Prostate gland (tissue), 2 donors: ENCODE measurements at places on chromosomes 3 and 15. TPM values are rescaled to one million over a fixed set of nuclear protein-coding genes. Genes with fewer than 3 reads are reported as not detected.

Gene SAMD7
- total RNA-seq = not detected

DNA sequence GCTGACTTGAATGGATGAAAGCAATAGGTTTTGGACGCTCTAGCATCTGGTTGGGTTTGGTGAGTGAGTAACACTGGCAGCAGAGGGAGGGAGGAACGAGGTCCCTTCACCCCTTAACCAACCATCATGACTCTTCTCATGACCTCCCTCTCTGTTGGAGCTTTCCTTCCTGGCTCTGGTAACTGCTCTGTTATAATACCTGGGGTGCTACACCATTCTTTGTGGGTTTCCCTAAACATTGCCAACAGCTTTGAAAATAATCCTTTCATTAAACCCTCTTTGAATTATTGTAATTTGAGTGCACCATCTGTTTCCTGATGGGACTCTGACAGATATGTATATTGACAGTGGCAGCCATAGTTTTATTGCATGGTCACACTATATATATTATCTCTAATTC, 146.2 kb upstream of the PTPRG start:
- DNase-seq = no peak

Gene MOBP
- 2.4 TPM for total RNA-seq

- DNase-seq = no peak
These were observed 116.9 kb upstream of the RAD18 start for GRCh38 chr3:9080163-9080562.

GRCh38 chr15:92101708-92102394, 248.3 kb downstream of the SLCO3A1 start:
- no peak for DNase-seq
